EL (cell line): ENCODE measurements at places on chromosomes 1 and 21.

GRCh38 chr1:159751031-159751430, 29.7 kb upstream of the DUSP23 start:
- no peak for DNase-seq

- DNase-seq = peak; percentile 52
Measured at GRCh38 chr1:118333601-118334210, 148.7 kb upstream of the SPAG17 start.

DNA sequence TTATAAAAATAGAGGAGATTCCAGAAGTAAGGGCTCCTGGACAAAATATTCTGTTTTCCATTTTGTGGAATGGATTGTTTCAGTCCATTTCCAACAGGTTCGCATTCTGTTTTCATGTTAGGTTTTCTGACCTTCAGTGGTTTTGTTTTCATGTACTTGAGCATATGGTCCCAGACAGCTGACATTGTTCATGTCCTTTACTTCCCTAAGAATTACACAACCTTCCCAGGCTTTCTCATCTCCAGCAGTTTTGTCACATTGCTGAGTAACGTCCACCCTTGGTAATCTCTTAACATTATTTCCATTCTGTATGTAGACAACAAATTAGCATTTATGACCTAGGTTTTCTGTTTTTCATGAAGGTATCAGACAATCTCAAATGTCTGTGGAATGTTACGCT, 21.0 kb upstream of the ERRFI1 start:
- DNase-seq = peak; percentile 49

DNA sequence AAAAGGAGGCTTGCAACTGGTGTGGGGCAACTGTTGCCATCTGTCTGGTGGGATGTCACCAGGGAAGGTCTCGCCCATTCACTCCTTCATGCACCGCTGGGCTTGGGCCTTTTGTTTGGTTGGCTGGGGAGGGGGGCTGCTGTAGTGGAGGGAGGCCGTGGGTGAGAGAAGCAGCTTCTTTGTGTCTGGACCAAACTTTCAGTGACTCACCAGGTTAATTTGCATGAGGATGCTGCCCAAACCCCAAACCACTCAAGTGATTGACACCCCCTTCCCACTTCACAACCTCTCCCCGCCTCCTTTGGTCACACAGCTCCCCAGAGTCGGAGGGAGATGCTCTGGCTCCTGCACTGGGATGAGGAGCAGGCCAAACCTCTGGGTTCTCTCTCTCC, 19.7 kb downstream of the BTG2 start:
- no peak for DNase-seq

GRCh38 chr1:92907949-92908684, 53.1 kb downstream of the DIPK1A start:
- peak; percentile 59 for DNase-seq

GRCh38 chr1:4002061-4002521, 102.0 kb upstream of the C1orf174 start:
- no peak for DNase-seq

DNA sequence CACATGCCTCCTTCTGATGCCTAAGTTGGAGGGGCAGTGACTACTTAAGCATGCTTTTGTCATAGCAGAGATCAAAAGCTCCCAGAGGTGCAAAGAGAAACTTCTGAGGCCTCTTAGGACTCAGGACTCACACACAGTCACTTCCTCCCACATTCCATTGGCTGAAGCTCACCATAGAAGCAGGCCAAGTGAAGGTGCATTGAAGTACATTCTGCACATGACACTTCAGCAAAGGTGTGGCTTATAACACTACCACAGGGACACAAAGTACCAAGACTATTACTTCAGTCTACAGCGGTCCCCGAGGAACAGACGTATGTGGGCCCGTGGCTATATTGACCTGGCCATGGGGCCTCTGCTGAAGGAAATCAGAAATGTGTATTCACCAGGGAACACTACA, 2.5 kb upstream of the POGK start:
- peak; percentile 28 for DNase-seq

GRCh38 chr21:35063428-35064172, 14.5 kb upstream of the RUNX1 start:
- no peak for DNase-seq

GRCh38 chr1:61910035-61910434, 167.8 kb downstream of the PATJ start:
- no peak for DNase-seq

DNA sequence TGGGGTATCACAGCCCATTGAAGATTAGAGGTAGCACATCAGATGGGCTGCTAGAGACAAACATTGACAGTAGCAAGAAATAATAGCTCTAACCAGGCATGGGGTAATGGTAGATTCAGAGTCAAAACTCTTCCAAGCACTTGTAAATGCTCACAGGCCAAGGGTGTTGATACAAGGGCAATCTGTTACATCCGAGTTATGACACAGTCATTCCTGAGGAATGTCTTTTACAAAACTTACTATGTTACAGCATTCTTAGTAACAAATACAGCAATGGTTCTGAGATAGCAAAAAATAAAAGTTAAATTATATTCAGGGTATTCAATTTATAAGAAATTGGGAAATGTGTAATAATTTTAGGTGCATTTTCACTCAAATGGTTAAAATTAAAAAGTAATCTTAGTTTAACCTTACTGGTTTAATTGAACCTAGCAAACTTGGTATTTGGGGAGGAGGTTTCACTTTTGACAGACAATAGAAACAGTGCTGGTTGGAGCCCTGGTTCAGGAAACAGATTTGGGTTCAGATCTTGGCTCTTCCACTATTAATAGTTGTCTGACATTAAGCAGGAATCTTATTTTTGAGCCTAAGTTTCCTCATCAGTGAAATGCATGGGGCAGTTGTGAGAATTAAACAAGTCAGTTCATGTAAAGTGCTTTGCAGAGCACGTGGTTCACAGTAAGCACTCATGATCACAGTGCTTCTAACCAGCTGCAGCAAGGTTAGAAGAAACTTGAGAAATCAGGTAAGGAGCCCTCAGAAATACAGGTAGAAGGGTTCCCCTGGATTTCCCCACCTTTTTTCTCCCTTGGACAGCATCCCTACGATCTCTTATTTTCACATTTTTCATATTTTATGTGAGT, 4.4 kb downstream of the ST3GAL3 start:
- peak; percentile 83 for DNase-seq

GRCh38 chr1:201741763-201742342, 87.1 kb upstream of the IPO9 start:
- DNase-seq = no peak

DNA sequence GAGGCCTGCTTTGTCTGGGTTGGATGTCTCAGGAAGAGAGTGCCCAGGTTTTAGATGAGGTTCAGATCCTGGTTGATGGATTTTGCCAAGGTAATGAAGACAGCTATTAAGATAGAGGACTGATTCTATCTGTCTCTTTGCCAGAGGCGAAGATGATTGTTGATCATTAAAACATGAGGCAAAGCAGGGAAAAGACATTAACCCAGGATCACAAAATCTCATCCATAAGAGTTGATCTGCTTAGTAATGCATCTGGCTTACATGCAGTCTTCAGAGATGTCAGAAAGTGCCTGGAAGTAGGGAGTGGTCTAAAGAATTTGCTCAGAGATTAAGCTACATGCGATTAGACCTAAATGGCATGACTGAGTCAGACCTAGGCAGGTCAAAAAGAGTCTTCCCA, 229.6 kb upstream of the PLD5 start:
- DNase-seq = no peak

GRCh38 chr1:194600716-194601115, 1414.3 kb upstream of the B3GALT2 start:
- no peak for DNase-seq

DNA sequence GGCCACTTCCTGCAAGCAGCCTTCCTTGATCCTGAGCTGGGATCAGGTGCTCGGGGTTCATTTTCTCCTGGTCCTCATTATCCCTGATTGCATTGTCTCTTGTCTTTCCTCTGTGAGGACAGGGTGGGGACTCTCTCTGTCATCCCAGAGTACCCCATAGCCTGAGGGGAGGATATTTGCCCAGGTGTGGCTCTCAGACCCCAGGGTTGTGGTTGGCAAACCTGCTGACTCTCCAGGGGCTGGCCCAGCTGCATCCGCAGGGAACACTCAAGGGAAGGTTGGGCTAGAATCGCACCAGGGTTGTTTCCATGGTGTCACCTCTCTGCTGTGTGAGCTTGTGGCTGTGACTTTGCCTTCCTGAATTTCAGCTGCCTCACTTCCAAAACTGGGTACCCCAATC, 276.8 kb upstream of the C1orf174 start:
- no peak for DNase-seq

GRCh38 chr1:61570191-61570590, 154.8 kb downstream of the TM2D1 start:
- no peak for DNase-seq

DNA sequence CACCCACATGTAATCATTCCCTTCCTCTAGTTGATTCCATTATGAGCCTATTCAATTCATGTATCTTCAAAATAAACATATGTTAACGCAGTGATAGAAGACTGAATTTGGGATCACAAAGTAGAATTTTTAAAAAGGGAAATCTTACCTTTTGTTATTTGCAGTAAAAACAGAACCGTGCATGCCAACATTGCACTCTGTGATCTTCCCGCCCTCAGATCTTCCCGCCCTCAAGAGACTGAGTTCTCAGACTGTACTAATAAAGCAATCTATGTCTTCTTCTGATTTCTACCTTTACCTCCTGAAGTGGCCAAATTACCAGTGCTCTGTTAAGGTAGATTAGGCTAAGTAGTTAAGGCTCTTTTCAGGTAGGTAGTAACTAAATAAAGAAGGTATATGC, 3.6 kb upstream of the SUCO start:
- no peak for DNase-seq

DNA sequence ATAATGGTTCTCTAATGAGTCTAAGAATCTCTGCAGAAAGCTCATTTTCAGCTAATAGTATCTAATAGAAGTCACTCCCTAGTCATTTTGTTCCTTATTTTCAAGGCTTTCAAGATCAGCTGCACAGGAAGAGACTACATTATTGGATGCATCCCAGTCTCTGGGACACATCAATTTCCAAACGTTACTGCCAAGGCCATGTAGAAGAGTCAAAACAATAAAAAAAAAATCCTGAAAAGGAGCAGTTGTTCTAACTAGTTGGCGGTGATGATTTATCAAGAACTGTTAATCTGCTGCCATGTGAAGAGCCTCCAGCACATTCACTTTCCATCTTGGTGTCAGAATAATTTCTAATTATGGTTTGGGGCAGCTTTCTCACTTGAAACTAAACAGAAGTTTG, 5.7 kb downstream of the DDAH1 start:
- DNase-seq = no peak

DNA sequence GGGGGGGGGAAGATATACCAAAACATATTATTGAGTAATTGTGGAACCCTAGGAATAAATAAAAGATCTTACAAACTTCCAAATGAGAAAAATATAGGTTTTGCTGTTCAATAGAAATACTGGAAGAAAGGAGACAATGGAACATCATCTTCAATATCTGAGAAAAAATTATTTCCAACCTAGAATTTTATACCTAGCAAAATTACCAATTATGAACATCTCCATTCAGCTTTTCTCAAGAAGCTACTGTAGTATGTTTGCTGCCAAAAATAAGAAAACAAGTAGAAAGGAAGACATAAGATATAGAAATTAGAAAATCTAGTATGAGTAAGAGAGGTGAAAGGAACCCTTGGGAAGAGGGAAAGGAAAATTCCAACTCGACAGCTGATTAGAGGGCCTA, 84.0 kb downstream of the GPR52 start:
- no peak for DNase-seq

DNA sequence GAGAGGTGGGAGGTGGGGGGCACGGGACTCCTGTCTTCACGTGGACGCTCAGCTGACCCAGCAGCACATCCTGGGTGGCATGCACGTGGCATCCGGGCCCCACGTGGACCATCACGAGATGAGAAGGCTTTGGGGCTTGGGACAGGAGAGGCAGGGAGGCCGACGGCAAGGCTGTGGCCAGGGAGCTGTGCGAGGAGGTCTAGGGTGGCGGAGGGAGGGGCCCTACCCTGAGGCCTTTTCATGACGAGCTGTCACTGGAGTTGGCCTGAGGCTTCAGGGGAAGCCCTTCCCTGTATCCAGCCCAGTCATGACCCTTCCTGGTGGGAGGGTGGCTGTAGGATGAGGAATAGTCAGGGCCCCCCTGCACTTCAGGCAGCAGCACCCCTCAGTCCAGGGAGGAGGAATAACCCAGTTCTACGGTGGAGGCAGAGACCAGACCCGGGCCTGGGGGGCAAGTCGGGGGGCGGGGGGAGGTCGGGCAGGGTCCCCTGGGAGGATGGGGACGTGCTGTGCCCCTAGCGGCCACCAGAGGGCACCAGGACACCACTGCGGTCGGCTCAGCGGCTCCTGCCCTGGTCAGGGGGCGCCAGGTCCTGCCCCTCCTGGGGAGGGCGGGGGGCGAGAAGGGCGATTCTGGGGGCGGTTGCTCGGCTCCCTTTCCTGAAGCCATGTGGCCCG, 2.0 kb upstream of the PERM1 start:
- no peak for DNase-seq

GRCh38 chr1:18645747-18646090, 15.1 kb downstream of the PAX7 start:
- no peak for DNase-seq

DNA sequence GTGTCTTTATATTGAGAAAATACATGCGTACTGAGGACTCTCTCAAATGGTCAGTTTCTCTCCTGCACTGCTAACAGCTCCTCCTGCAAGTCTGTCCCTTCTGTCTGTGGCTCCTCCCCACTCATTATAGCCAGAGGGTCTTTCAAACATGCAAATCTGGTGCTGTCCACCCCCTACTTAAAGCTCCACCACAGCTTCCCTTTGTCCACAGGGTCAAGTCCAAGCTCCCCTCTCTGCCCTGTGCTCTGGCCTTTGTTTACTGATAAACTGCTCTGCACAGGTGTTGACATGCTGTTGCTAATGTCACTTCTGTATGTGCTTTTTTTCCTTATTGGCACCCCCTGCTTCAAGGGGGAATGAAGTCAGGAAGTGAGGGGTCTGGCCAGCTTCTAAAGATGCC, 47.7 kb upstream of the GPR37L1 start:
- DNase-seq = no peak

DNA sequence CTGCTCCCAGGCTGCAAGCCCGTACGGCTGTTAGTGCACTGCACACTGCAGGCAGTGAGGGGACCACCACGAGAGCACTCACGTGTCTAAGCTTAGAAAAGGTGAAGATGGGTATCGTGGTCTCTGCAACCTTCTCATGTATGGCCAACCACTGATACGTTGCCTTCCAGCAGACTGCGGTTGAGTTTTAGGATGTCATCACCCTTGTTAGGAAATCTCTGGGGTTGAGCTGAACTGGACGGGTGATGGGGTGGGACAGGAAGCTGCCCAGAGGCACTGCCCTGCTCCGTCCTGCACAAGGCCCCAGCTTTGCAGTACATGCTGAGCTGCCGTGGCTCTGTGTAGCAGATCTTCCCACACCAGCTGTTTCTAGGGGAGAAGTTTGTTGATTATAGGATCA, 43.3 kb downstream of the FAAP20 start:
- no peak for DNase-seq

GRCh38 chr21:15422783-15423182, 307.0 kb upstream of the USP25 start:
- DNase-seq = peak; percentile 45

DNA sequence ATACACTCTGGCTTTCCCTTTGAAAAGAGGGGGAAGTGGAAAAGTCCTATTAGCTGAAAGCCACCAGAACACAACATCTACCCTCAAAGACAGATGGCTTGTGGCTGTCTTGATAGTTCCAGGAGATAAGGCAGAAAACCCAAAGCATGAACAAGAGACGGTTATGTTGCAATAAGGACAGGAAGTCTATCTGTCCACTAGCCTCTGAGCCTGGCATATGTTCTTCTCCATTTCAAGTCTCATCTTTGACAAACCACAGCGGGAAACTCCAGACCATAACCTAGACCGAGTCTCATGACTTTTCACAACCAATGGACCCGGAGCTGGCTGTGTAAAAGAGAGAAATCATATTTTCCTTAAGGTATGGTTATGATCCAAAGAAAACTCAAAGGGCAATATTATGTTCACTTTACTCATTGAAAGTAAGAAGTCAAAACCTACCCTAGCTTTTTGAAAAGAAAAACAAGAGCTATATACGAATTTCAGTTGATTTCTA, 33.8 kb downstream of the DUSP10 start:
- DNase-seq = peak; percentile 50
